ENCODE measurements at places on chromosomes 2 and 18.

GRCh38 chr2:112032689-112033465 lies 22.2 kb upstream of the TMEM87B start:
- DNase-seq: no peak

DNA sequence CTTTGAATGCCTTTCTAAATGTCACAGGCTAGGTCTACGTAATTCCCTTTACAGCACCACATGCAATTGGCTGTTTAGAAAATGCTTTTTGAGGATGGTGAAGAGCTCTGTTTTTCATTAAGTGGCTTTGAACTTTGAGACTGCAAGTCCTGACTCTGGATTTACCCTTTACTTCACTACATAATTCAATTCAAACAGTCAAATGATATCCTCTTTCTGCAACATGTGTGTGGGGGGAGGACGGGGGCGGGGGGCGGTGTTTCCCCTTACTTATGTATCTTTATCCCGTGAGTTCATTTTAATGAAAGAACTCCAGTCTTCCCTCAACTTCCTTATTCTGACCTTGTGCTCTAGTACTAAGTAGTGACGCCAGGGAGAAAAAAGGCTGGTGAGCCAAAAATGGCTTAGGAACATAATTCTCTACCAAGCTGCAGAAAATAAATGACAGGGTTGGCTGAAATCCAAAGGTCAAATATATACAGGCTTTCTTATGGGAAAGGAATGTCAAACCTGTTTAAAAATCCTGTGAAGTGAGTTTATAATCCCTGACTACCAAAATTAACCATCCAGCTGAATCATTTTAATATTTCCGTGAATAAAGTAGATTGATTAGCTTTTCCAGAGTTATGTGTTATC lies 119.6 kb downstream of the SLC8A1 start:
- peak; percentile 67 for DNase-seq

DNA sequence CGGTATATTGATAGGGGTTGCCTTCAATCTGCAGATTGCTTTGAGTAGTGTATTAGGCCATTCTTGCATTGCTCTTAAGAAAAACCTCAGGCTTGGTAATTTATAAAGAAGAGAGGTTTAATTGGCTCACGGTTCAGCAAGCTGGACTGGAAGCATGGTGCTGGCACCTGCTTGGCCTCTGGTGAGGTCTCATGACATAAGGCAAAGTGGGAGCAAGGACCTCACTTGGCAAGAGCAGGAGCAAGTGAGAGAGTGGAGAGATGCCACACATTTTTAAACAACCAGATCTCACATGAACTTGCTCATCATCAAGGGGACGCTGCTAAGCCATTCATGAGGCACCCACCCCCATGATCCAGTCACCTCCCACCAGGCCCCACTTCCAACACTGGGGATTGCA lies 4.9 kb downstream of the MAP3K2 start:
- no peak for DNase-seq

- no peak for DNase-seq
Observed at GRCh38 chr2:30232801-30233130, 1.4 kb downstream of the LBH start.

DNA sequence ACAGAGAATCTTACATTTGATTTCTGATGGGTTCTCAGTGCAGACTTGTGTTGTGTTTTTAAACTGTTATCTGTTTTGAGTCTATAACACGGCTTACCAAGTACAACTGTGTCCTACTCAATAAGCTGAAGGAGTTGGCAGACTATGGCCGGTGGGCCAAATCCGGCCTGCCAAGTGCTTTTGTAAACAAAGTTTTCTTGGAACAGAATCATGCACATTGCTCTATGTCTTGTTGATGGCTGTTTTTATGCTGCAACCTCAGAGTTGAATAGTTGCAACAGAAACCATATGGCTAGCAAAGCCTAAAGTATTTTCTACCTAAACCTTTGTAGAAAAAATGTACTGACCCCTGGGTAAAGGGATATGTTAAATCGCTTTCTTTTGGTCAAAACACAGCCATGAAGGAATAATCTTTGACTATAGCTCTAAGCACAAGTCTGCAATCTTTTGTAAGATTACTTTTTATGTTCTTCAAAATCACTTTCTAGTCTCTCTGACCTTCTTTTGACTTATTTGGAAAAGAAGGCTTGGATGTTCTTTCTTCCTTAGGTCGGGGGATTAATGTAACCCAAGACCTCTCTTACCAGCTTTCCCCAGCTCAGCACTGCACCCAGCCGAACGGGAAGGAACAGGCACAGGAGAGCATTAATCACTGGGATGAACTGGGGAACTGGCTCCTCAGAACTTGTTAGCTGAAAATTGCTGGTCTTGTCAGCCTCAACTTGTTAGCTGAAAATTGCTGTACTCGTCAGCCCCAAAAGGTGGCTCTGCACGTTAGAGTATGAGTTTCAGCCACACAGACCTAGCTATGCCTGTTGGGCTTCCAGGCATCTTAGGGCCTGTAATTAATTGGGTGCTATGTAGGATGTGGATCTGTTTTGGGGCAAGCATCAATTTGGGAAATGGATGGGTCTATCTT lies 75.4 kb downstream of the CD8B2 start:
- no peak for DNase-seq

- DNase-seq: no peak
Observed at GRCh38 chr18:51751901-51752300, 554.4 kb upstream of the MEX3C start.

DNA sequence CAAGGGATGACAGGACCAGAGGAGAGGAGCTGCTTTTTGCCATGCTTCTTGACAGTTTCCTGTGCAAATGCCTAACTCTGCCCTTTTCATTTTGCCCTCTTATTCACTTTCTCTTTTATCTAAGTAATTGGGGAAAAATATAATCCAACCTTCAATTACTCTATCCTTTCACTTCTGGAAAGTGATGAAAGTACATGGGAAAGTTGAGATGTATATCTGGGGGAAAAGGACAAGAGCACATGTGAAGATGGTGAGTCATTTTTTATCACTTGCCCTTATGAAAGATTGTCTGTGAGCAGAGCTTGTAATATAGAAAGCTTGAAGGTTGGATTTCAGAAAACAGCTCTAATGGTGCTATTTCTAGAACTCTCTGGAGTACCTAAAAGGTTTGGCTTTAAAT lies 1070.7 kb downstream of the CNTNAP5 start:
- DNase-seq: no peak

GRCh38 chr2:34070196-34070595 lies 471.1 kb upstream of the FAM98A start:
- DNase-seq: no peak

DNA sequence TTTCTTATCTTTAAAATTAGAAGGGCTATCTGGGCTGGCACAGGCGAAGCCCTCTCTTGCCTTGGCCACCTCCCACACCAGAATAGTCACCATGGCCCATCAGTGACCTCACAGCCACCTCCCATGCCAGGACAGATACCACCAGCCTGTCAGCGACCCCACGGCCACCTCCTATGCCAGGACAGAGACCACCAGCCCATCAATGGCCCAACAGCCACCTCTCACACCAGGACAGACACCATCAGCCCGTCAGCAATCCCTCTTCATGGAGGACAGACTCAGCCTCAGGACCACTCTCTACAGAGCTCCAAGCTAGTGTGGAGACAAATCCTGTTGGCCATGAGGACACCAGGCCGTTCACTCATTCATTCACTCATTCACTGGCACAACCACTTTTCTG lies 74.6 kb downstream of the ASB1 start:
- no peak for DNase-seq

DNA sequence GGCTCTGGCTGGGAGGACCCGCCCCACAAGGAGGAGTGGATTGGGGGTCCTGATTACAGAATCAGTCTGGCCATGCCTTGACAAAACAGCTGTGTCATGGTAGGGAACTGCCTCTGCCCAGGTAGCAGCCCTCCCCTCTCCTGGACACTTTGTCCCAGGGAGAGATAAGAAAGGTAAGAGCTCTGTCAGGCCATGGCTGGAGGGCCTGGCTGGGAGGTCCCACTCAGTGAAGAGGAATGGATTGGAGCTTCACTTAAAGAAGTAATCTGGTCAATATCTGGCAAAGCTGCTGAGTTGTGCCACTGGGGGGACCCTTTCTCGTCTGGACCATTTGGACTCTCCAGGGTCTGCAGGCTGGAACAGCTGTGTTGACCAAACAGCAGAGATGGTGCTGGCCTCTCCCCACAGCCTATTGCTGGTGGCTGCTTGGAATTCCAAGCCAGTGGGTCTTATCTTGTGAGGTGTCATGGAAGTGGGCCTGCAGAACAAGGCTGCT lies 75.4 kb downstream of the EPC2 start:
- DNase-seq: no peak

- no peak for DNase-seq
Observed at GRCh38 chr18:44945888-44946401, 265.3 kb downstream of the SETBP1 start.
